ENCODE measurements at places on chromosomes 12 and 14.

DNA sequence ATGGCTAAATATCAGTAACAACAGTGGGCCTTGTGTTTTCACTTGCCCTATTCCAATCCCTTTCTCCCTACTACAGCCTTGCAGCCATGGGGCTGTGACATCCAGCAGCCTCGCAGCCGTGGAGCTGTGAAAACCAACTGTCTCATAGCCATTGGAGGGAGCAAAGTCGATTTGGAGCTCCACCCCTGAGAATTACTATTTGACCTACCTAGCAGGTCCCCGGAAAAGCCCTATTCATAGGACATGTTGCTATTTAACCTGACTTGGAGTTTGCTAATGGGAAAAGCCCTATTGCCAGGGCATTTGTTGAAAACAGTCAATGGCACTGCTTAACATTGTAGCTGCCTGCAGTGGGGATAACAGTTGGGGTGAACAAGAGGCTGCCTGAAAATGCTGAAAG lies 33.3 kb downstream of the ERG28 start:
- no peak for DNase-seq

GRCh38 chr12:11630046-11630706 lies 19.3 kb upstream of the ETV6 start:
- DNase-seq = no peak

GRCh38 chr14:95619785-95620417 lies 66.3 kb upstream of the TCL1B start:
- no peak for DNase-seq

DNA sequence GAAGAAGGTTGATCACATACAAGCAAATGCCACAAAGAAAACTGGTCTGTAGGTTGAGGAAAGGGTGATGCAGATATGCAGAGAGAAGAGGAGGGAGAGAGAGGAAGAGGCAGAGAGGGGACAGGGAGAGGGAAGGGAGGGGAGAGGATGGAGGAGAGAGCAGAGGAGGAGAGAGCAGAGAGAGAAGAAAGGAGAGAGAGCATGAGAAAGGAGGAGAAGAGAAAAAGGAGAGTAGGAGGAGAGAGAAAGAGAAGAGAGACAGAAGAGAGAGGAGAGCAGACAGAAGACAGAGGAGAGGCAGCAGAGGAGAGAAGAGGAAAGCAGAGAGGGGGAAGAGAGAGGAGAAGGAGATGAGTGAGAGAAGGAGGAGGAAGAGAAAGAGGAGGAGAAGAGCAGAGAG lies 59.2 kb downstream of the STXBP6 start:
- no peak for DNase-seq

GRCh38 chr14:65168840-65169239 lies 66.5 kb upstream of the MAX start:
- DNase-seq = no peak

DNA sequence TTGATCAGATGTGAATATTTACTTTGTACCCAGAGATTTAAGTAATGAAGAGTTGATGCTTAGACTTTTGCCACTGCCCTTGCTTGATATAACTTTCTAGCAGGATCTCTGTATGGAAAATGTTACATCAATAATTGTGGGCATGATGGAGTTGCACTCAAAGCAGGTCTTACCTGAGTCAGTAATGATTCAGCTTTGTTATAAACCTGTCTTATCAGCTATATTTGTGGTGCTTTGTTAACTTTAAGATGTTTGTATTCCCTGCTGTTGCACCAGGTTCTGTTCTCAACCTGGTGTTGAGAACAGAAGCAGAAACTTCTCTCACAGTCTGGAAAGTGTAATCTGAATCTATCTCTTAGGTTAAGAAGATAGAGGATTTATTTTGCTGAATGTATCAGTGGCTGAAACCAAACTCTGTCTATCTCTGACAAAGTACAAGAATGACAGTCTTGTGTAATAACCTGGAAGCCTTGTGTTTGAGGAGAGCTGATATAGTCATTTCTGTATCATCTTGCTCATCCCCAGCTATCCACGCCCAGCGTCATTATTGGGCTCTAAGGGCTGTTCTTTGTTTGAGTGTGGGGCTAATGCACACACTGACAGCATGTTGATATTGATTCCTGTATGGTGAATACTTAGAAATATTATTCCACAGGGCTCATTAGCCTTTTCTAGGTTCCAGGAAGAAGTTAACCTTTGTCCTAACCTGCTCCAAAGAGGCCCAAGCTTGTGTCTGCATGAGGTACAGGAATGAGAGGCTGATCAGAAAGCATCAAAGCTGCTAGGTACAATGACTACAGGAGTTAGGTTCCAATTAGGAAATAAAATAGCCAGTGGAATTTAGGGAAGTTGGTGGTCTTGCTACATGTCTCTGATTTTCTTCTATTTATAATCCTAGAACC lies 3.6 kb downstream of the AKAP6 start:
- no peak for DNase-seq

- DNase-seq = no peak
These were observed 1062.2 kb upstream of the FBXO33 start for GRCh38 chr14:40494483-40494882.

- no peak for DNase-seq
These were observed 62.4 kb upstream of the PLBD1 start for GRCh38 chr12:14629832-14630710.

DNA sequence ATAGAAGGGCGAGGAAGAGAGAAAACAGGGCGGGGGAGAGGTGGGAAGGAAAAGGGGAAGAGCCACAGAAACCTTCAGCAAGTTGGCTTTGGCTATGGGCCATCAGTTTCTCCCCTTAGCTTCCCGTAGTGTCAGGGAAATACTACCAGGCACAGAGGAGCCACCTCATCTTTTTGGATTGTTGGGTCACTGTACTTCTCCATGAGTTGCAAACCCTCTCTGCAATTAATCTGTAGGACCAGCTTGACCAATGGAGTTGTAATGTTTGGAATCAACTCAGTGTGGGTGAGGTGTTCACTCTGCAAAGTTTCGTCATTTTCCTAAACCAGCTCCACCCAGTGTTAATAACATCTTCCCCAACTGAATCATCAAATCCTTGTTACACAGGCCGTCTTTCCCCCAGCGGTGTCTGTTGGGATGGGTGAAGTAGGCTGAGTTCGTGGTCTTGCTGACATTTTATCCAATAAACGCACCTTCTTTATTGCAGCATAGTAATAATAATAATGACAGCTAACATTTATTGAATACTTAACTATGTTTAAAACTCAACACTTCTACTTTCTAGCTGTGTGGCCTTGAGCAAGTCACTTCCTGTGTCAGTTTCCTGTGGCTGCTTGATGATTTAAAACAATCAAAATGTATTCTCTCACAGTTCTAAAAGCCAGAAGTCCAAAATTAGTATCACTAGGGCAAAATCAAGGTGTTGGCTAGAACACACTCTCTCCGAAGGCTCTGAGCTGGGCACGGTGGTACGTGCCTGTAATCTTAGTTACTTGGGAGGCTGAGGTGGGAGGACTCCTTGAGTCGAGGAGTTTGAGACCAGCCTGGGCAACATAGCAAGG lies 8.1 kb upstream of the GLTP start:
- DNase-seq = no peak

- DNase-seq = no peak
These were observed 58.2 kb upstream of the STON2 start for GRCh38 chr14:81458352-81458751.

DNA sequence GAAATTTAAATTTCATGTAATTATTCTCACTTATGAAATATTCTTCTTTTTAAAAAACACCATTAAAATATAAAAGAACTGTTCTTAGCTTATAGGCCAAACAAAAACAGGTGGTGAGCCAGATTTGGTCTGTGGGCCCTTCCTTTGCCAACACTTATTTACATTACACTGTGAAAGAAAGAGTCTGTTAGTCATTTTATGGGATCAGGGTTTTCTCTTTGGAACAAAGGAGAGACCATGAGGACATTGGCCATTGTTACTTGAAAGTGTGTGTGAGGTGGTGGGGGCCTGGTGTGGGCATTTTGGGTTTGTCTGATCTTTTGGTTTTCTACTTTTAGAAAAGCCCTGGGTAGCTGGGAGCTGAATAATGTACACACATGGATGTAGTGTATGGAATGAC lies 62.7 kb downstream of the TTC6 start:
- no peak for DNase-seq

DNA sequence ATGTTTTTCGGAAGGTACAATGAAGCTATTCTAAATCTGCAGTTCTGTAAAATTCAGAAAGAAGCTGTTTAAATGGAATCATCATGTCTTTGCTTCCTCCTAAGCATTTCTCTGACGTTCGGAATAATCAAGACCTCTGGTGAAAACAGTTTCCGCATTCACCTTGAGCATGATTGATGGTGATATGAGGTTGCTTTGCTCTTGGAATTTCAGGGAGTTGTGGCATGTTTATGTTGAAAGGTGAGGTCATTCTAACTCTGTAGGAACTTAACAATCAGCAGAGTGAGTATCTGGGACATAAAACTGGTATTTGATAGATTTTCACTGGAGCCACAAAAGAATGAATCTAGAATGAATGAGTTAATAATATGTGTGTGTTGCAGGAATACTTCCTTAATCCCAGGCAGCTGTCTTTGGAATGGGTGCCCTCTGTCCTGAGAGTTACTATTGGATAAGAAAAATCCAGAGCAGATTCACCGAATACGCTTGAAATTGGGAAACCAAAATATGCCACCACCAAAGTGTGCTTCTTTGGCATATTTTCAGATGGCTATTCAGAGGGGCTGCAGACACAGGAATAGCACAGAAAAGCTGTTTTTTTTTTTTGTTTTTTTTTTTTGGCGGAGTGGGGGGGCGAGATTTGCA lies 599.1 kb downstream of the CCER1 start:
- DNase-seq = no peak

DNA sequence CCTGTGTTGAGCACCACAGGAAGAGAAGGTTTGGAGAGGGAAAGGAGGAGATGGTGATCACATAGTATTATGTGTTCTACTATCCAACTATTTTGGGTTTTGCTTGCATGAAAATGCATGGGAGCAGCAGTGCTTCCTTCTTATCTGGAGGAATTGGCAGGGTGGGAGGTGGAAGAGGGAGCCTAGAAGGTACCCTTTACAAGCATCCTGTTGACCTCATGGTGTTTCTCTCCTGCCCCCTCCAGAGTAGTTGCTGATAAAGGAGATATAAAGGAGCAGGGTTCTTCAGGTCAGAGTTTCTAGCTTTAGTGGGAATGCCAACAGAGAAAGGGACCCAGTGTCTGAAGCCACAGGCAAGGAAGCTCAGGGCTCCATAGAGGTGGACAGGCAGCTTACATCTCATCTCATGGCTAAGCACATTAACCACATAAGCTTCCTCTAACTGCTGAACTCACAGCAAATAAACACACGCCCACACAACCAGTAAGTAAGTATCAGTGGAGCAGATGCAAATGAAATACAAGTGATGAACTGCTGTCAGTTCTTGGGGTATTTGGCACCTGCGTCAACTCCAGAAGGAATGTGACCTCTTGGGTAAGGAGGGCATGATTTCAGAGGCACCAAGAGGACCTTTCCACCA lies 174.2 kb upstream of the SLC38A2 start:
- DNase-seq = no peak

- no peak for DNase-seq
These were observed 43.9 kb downstream of the TMTC3 start for GRCh38 chr12:88185988-88186387.

GRCh38 chr12:130338794-130339601 lies 1.3 kb downstream of the PIWIL1 start:
- DNase-seq = no peak

Measured in coronary artery (tissue), 2 donors.